T-helper 2 cell (primary cell): ENCODE measurements at places on chromosomes 7 and 10.

DNA sequence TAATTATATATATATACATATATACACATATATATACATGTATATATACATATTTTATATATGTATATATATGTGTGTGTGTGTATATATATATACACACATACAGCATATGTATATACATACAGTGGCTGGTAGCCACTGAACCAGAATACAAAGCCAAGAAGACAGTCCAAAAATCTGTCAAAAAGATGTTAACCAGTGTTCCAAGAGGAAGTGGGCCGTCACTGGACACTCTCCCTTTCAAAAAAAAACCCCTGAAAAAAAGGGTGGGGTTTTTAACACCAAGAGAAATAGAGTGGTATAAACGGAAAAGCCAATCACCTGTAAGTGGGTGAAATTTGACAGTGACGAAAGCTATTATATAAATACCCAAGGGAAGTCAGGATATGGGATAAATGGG lies 31.1 kb upstream of the C1GALT1 start:
- no peak for DNase-seq

- DNase-seq = no peak
Observed at GRCh38 chr10:21515361-21516241, 9.9 kb downstream of the SKIDA1 start.

DNA sequence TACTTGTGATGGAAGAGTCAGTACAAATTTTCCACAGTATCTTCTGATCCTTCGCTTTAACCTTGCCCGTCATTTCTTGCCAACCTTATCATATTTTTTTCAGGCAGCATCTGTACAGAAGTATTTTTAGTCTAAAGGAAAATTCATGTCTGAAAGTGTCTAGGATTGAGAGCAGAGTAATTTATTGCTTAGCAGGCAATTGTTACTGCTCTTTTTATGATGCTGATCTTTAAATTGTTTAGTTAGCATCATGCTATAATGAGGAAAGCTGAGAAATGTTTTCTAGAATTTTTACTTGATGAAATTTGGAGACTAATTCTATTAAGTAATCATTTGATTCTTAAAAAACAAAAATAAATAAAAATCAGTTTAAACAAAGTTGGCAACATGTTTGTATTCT lies 20.6 kb downstream of the KAT6B start:
- no peak for DNase-seq

GRCh38 chr10:3805791-3806461 lies 20.9 kb upstream of the KLF6 start:
- DNase-seq = peak; percentile 50

DNA sequence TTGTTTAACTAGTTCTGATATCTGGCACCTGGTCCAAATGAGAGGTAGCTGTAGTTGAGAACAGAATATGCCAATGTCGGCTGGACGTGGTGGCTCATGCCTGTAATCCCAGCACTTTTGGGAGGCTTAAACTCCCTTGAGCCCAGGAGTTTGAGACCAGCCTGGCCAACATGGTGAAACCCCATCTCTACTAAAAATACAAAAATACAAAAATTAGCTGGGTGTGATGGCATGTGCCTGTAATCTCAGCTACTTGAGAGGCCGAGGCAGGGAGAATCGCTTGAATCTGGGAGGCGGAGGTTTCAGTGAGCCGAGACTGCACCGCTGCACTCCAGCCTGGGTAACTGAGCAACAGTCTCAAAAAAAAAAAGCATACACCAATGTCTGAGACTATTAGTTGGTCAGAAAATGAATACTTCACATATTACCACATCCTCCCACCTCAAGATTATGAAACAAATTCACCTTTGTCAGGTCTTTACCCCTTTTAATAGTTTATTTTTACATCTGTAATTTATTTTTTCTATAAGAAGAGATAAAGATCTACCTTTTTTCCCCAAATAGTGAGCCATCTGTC lies 38.8 kb downstream of the EPC1 start:
- DNase-seq = no peak

GRCh38 chr10:94129393-94130130 lies 135.8 kb downstream of the PLCE1 start:
- DNase-seq = no peak

GRCh38 chr7:109639561-109639960 lies 1069.9 kb downstream of the DNAJB9 start:
- DNase-seq = no peak

DNA sequence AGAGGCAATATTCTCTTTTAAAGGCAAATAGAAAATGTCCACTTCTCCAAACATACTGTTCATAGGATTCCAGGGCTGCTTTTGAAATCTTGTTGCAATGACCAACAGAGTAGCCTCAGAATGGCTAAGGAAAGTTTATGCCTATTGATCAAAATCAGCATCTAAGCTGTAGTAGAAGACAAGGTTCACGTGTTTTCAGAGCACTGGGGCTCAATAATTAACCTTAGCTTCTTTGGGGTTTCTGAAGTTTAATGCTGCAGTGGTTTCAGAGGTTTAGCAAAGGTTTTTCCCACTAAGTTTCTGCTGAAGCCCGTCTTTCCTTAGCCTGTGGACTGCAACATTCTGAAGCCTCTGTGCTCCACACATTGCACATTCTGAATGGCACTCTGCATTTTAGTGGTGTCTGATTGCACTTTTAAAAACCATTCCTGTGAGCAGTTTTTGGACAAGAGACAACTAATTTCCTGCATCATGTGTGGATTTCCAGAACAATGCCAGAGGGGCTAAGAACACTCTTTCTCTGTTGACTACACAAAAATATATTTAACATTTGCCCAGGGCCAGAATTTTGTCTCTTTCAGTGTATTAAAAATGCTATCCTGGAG lies 342.5 kb downstream of the PTEN start:
- DNase-seq = no peak

- DNase-seq = no peak
Observed at GRCh38 chr7:26182706-26183105, 17.8 kb downstream of the HNRNPA2B1 start.

GRCh38 chr7:15341817-15342216 lies 220.0 kb downstream of the AGMO start:
- no peak for DNase-seq

DNA sequence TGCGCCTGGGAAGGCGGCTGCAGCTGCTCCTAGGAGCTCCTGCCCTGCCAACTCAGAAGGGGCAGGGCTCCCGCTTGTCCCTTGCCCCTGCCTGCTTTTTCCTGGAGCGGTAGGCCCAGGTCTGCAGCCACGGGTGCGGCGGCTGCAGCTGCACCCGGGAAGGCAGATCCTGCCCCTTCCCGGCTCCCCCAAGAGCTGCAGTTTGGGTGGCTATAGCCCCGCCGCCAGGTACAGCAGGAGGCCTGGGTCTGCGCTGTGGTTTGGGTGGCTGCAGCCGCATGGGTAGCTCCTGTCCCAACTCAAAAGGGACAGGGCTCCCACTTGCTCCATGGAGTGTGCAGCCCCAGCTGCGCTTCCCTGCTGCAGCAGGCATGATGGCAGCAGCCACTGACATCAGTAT lies 6.5 kb upstream of the AUTS2 start:
- DNase-seq = no peak

- no peak for DNase-seq
Observed at GRCh38 chr10:17206210-17206709, 4.8 kb upstream of the TRDMT1 start.

GRCh38 chr7:26723129-26723528 lies 141.3 kb downstream of the SKAP2 start:
- no peak for DNase-seq

- DNase-seq = no peak
Observed at GRCh38 chr10:117165538-117166417, 27.7 kb upstream of the VAX1 start.

DNA sequence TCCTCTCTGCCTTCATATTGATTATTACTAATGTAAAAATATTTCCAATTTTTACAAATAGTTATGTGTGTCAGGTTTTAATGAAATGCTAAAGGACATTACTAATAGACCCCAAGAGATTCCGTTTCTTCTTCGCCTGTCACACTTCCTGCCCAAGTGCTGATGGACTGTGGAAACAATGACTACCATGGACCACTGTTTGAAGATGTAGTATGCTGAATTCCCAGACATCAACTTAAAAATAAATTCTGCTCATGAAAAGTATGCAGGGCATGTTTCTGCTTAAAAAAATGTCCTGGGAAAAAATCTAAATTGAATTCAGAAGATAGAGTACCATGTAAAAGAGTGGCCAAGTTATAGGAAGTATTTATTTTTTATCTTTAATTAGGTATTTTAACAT lies 52.1 kb downstream of the ST7 start:
- DNase-seq = no peak

GRCh38 chr7:152847386-152847908 lies 87.9 kb downstream of the ACTR3B start:
- no peak for DNase-seq

- DNase-seq = no peak
Observed at GRCh38 chr10:33074443-33074842, 116.4 kb upstream of the ITGB1 start.

- DNase-seq = peak; percentile 25
Observed at GRCh38 chr7:158824028-158824427, 5.3 kb downstream of the ESYT2 start.
